ENCODE measurements at places on chromosomes 4 and X. TPM values are rescaled to one million over a fixed set of nuclear protein-coding genes. Genes with fewer than 3 reads are reported as not detected.

GRCh38 chr4:88609387-88609786, 17.1 kb downstream of the HERC3 start:
- DNase-seq = no peak

DNA sequence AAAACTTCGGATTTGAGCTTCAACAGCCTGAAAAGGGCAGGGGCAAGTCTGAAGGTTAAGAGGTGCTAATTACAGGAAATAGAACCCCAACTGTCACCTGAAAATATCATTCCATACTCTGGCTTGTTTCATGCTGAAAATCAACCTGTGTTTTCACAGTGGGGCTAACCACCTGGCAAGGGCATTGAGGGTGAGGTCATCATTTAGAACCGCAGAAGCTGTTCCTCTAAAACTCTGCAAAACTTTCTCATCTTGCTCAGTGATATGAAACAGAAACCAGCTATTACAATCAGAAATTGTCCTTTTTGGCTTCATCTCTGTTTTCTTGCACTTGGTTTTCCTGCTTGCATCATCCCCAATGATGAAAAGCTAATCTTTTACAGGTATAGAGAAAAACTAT, 247.6 kb downstream of the DCLK2 start:
- DNase-seq = peak; percentile 24

- DNase-seq = no peak
Observed at GRCh38 chr4:57265831-57266582, 155.8 kb upstream of the IGFBP7 start.

GUCY1B1 gene
- 7.0 TPM for total RNA-seq

GC gene
- not detected for total RNA-seq

DNA sequence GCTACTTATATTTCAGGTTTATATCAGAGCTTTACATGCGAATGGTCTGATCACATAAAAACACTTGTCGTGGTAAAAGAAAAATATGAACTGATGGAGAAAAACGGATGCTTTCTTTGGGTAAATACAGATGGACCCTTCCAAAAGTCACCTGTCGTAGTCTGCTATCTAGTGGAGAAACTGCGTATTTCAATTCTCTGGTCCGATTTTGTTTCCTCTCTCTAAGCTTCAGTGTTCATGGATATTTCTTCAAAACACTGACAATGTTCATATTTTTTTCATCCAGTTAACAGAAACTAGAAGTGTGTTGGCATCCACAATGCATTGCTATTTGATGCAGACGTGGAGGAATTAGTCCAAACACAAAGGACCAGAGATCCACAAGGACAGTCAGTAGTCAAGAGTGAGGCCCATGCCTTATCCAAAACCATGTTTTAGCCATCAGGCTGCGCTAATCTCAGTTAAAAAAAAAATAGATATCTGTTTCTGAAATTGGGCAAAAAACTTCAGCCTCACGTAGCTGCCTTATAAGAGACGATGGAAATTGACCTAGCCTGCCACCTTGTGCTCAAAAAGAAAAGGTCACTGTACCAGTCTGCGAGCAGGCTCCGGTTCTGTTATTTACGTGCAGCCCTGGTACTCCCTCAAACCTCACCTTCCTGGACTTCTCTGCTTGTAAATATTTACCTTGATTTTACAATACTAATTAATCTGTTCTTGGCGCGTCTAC, 16.0 kb downstream of the MEPE start:
- DNase-seq = peak; percentile 83

DNA sequence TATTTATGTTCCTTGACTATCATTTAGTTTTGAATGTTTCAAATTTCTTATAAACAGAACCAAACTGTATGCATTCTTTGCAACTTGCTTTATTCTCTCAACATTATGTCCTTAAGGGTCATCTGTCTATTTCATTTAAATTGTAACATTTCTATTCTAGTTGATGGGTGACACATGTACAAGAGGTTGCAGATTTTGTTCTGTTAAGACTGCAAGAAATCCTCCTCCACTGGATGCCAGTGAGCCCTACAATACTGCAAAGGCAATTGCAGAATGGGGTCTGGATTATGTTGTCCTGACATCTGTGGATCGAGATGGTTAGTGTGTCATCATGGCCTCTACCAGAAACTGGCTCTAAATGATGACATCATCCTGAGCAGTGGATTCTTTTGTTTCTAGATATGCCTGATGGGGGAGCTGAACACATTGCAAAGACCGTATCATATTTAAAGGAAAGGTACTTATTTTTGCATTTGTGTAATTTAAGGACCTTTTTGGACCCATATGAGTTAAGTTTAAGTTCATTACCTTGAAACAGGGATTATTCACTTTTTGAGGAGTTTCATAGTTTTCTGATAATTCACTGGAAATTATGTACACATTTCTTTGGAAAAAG, 6.1 kb downstream of the LIAS start:
- peak; percentile 90 for DNase-seq

DNA sequence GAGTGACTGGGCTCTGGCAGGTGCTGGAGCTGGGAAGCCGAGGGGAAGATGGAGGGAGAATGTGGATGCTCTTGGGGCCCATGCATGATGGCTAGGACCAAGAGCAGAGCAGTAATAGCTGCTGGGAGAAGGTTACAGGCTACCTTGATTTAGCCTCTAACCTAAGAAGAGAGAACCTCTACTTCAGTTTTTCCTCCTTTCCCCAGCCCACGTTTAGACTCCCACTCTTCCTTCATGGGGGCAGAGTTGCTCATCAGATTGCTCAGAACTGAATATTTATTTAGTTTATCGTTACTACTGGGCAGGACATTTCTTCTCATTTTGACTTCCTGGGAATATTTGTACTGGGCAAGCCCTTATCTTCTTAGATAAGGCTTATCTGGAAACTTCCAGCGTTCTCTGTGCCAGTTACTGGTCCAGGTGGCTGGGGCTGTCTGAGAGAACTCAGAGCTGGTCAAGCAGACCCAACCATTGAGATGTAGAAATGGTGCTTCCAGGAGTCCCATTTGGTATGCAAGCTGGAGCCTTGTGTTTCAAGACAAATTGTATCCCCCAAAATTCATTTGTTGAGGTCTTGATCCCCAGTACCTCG, 442.9 kb upstream of the BOD1L1 start:
- peak; percentile 24 for DNase-seq

DNA sequence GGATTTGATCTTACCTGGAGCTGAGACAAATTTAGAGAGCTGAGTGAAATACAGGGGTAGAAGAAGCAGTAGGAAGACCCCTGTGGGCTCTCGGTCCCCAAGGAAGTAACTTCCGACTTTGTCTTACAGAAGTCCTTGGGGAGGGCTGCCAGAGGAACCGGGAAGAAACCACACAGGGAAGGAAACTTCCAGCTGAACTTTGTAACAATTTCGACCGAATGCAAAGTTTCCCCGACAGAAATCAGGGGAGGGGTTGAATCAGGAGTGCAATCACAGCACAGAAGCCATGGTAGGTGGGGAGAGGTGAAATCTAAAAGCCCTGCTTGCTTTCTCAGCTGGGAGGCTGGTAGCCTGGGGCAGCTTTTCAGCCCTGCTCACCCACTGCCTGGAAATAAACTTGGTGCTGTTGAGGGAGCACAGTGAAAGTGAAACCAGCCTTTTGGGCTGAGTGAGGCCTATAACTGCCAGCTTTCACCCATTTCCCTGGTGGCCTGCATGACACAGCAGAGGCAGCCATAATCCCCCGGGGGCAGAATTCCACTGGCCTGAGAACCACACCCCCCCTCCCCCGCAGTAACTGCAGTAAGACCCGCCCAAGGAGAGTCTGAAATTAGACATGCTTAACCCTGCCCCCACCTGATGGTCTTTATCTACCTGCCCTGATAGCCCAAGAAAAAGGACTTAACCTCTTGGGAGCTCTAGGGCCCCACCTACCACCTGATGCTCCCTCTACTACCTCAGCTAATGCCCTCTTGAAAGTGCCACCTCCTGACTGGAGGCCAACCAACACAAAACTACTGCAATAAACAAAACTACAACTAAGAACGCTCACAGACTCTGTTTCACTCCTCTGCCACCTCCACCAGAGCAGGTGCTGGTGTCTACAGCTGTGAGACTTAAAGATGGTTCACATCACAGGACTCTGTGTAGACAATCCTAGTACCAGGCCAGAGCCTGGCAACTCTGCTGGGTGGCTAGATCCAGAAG, 248.2 kb downstream of the PARM1 start:
- peak; percentile 4 for DNase-seq

APELA gene
- total RNA-seq = not detected

All from fibroblast of the aortic adventitia (primary cell).